Activated gamma-delta T cell treated with anti-CD3 and anti-CD28 coated beads, Interleukin-2, amount 50 U/mL, for 16 hours (primary cell): ENCODE measurements at places on chromosomes 6 and 20.

DNA sequence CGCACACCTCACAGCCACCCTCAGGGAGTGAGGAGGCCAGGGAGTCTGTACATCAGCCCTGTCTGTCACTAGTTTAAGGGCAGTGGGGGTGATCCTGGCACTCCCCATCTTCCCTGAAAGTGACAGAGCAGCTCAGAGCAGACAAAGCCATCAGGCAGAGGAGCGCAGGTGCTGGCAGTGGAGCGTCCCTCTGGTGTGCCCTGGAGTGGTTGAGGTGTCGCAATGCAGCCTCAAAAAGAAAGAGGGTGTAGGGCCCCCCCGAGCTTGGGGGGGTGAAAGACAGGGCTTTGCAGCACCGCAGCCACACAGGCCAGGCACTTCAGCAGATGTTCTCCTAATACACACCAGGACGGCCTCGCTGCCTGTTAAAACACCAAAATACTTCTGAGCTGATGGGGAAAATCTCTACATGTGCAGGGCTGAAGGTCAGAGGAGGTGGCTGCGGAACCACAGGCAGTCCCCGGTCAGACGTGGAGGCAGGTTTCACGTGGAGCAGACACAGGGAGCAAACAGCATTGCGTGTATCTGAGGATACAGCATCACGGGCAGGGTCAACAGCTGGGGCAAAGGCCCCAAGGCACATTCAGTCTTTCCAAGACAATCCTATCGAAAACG lies 69.5 kb downstream of the PREX1 start:
- DNase-seq, result peak; percentile 57

DNA sequence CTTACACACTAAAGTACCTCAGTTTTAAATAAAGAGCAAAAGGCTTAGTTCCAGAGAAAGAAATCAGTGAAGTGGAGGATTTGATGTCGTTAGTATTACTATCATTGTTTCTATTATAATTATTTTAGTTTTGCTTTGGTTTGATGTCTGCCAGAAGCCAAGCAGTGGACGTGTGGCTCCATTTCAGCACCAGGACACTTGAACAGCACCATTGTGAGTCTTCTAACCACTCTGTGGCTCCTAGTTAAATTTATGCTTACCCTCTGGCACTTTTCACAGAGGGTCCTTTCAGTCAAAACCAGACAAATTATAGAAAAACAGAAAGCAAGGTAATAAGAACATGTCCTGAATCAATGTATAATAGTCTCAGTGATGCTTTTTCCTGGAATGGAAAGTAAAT lies 3.4 kb downstream of the COL9A1 start:
- DNase-seq, result no peak

GRCh38 chr20:43662943-43663655 lies 3.8 kb upstream of the MYBL2 start:
- no peak for DNase-seq

DNA sequence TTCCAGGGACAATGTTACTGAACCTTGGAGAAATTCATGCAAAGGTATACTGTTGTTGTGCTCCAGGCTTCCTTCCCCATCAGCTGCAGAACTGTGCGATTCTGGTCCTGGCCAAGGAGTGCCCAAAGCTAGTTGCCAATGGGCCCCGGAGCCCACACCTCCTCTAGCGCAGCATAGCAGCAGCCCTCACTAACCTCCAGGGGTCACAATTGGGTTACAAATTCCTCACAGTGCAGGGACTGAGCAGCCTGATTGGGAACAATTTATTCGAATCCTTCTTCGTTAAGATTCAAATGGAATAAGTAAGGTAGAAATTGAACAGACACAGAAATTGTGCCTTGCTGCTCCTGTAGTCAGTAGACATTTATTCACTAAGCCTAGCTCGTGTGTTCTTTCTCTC lies 284.9 kb downstream of the PRKN start:
- no peak for DNase-seq

DNA sequence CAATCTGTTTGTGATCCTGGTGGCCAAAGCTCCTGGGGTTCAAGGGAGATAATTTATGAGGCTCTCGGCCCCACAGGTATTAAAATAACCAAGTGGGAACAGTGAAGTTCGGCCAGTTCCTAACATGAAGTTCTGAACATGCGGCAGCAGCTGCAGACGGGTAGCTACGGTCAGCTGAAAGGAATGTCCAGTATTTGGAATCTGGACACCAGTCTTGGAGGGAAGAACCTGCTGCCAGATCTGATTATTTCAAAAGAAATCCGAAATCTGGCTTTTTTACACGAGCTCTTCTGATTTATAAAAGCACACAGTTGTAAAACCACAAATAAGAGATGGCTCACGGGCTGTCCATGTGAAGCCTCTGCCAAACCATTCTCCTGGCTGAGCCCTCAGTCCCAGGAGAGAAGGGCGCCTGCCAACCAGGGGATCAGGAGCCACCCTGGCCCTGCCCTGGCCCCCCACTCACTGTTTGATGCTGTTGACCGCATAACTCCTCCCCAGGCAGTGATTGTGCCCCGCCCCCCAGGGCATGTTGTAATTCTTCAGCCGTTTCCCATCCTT lies 28.2 kb upstream of the KCNB1 start:
- no peak for DNase-seq
